ENCODE measurements at places on chromosomes 1 and 21.

DNA sequence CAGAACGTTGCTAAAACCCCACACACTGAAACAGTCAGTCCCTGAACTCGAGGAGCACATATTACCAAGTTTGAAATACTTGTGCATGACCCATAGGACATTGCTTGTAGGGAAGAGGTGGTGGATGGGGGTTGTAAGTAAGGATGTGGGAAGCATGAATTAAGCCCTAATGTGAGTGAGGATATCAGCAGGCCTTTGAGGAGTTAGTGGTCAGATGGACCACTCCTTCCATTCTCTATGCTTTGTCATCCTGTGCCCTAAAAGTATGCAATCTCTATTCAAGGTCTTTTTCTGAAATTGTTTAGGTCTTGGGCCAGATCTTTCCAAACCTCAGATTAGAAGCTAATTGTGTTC is 70.9 kb upstream of the SAMSN1 start:
- DNase-seq = no peak

- no peak for DNase-seq
These were observed 66.6 kb upstream of the ADAMTS5 start for GRCh38 chr21:27033471-27033870.

- DNase-seq = peak; percentile 54
These were observed 63.7 kb downstream of the MAP10 start for GRCh38 chr1:232868793-232869491.

DNA sequence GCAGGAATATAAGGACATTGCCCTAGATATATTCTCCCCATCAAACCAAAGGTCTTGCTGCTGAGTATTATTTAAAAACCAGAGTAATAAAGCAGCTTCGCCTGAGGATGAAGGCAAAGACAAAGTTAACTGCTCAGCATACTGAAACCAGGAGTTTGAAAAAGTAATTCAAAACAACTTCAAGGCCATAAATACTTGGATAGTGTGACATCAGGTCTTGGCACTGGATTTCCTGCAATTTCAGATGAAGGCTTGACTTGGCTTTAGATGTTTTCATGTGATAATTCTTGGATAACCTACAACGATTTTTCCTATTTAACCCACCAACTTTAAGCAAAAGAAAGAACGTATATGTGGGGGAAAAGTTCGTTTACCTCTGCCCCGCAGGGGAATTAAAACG is 10.6 kb downstream of the SOD1 start:
- no peak for DNase-seq

DNA sequence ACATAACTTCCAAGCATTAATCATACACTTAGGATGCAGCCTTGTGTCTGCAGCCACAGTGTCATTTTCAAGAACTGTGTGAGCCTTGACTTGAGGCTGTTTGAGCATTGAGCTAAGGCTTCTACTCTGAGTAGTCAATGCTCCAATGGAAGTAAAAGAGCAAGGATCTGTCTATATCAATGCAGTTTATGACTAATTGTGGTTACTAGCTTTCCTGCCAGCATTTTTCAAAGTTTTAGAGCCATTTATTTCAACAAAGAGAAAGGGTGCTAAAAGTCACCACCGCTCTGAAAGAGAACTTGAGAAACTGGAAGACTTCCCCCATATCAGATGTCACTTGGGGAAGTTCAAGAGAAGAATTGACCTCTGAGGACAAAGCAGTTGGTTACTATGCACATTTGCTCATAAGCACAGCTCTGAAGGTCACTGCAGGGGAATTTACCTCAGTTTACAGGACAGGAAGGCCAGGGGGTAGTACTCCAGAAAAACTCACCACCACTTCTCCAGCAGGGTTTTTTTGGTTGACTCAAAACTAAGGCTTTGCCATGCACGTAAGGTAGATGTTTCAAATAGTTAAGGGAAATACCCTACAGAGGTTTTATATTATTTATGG is 24.5 kb upstream of the RGS1 start:
- DNase-seq = no peak

DNA sequence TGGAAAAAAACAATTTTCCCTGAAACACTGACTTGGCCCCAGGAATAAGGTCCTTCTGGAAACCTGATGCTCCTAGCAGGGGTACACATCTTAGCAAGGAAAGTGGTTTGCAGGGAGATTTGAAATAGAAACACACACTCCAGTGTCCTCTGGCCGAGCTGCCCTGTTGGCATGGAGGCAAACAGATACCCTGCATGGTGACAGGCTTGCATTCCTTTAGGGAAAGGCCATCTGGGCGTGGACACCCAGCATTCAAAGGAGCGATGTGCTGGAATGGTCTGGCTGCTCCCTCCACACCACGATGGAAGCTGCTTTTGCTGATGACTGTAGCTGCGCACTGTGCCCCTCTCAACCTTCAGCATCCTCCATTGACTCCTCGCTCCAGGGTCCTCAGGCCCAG is 41.5 kb upstream of the BCAR3 start:
- no peak for DNase-seq

DNA sequence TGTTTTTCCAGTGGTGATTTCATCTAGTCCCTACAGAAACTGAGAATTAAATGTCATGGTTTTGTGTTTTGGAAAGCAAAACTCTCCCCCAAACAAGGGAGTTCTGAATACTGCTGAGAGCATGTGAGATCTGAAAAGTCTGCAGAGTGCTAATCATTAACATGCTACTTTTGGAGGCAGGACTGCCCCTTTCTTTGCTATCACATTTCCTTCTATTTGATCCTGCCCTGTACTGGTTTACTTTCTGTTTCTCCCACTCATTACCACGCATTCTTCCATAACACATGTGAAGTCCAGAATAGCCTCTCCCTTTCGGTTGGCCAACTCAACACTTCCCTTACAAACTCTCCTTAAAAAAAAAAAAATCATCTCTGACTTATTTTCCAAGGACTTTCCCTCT is 63.6 kb downstream of the GADD45A start:
- no peak for DNase-seq

GRCh38 chr1:94281361-94282142 is 44.2 kb upstream of the ARHGAP29 start:
- no peak for DNase-seq

DNA sequence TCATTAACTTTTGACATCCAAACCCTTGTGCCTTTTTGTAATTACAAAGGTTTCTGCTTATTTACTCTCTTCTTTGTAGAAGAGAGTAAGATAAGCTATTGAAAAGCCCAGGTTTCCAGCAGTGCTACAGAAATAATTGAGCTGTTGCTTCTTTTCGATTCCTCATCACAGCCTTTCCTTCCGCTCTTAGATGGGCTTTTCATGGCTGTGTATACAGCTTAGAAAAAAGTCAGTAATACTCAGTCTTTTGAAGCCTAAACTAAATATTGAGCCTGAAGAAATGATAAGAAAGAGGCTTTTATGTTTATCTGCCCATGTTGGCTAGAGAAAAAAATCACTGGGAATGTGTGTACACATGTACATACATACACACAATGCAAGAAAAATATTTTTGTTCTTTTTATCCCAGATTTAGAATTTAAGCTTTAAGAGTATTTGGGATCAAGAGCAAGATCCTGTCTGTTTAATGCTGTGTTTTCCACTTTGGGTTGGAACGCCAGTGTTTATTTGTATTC is 172.4 kb downstream of the VPS13D start:
- no peak for DNase-seq

GRCh38 chr1:14999441-14999840 is 154.1 kb upstream of the TMEM51 start:
- no peak for DNase-seq

- DNase-seq = no peak
These were observed 63.3 kb upstream of the ADGRL4 start for GRCh38 chr1:79069828-79070227.

GRCh38 chr1:59856725-59857338 is 42.1 kb downstream of the HOOK1 start:
- DNase-seq = no peak
